Hypothalamus (tissue), 51 donors: ENCODE measurements at places on chromosomes 2 and 18.
A peak's percentile ranks its signal among the peaks of the same experiment; 100 is the strongest.

DNA sequence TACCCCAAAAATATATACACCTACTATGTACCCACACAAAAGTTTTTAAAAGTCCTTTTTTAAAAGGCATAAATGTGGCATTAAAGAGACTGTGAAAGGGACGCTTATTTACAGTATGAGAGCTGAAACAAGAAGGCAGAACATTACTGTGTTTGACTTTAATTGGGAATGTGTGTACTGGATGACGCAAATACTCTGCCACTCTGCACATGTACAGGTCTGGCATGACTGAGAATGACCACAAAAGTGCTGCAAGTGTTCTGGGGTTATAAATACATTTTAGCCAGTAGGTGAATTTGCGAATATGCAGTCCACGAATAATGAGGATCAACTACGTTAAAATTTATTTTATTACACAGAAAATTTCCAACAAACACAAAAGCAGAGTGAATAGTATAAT, 11.4 kb downstream of the DARS1 start:
- DNase-seq: no peak

DNA sequence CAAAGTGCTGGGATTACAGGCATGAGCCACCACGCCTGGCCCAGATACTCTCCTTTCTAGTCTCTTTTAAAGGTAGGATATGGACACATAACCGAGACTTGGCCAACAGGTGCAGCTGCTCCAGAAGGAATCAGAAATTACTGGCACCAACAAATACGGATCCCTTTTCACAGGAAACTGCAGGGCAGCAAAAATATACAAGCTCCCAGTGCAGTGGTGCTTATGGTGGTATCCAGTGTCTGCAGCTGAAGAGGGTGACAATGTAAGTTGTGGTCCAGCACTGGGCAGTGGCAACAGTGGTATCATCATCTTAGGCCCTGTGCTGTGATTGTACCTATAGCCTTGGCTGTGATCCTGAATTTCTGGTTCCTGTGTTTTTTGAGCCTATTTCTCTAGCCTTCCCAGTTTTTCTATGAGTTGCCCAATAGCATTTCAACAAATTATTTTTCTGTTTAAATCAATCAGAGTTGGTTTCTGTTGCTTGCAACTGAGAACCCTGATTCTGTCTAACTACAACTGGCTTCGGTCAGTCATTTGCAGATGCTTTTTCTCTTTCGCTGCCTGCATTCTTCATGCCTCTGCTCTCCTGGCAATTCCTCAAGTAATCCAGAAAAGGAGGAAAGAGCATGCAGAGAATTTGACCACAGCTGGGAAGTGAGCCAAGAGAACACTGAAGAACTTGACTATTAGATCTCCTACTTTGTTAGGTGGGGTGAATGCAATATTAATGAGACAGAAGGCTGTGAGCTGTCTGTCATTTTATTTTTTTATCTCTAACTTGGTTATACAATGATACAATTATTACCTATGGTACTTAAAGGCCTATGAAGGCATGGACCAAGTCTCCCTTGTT, 30.8 kb upstream of the EML4 start:
- DNase-seq: peak; percentile 7

- no peak for DNase-seq
Measured at GRCh38 chr2:159151198-159152127, 135.0 kb downstream of the WDSUB1 start.

GRCh38 chr2:115684345-115684744, 1241.9 kb downstream of the DPP10 start:
- DNase-seq: no peak
